ENCODE measurements at places on chromosomes 2 and 18. TPM values are rescaled to one million over a fixed set of nuclear protein-coding genes. Genes with fewer than 3 reads are reported as not detected.

Gene FTCDNL1
- total RNA-seq = 0.75 TPM

GRCh38 chr18:38415811-38416210 is 850.2 kb upstream of the CELF4 start:
- DNase-seq = no peak

- peak; percentile 59 for DNase-seq
Measured at GRCh38 chr2:241870611-241871537, 1.3 kb downstream of the RTP5 start.

GRCh38 chr2:100741880-100742276 is 78.1 kb upstream of the NPAS2 start:
- peak; percentile 48 for DNase-seq

- DNase-seq = no peak
Measured at GRCh38 chr2:133421516-133422324, 146.5 kb downstream of the NCKAP5 start.

DNA sequence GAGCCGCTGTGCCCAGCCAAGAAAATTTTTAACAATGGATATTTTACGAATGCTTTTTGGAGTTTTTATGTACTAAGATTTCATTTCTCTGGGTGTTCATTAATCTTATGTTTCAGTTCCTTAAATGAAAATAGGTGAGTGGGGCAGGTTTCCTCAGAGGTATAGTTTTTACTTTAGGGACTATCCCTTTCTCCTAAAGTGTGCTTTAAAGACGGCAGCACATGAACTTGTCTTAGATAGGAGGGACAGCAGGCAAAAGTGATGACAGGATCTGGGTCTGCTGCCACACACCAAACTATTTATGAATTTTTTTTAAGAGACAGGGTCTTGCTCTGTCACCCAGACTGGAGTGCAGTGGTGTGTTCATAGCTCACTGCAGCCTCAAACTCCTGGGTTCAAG is 8.0 kb upstream of the REL start:
- no peak for DNase-seq

DNA sequence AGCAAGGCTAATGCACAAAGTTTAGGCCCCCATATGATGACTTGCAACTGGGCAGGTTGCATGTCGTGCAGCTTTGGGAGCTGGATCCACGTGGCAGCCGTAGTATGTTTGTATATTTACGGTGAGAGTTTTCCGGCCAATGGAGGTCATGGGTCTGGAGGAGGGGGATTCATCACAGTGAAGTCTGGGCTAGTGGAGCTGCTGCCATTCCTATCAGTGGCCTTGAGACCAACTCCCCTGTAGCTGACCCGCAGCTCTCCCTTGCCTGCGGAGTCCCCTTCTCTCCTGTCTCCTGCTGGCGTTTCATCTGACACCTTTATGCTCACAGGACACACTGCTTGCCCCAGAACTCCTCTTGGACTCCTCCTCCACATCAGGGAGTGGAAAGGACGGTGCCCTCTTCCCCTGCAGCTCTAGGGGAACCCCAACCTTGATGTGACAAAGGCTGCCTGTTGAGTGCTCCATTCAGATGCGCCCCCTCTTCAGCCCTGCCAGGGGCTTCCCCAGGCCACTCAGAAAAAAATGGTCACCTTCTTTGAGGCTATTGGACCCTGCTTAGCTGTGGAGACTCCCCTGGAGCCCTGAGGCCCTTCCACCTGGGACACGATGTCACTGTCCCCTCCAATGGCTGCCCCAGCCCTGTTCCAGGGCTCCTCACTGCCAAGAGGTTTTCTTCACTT is 121.7 kb downstream of the PXDN start:
- DNase-seq = no peak

DNA sequence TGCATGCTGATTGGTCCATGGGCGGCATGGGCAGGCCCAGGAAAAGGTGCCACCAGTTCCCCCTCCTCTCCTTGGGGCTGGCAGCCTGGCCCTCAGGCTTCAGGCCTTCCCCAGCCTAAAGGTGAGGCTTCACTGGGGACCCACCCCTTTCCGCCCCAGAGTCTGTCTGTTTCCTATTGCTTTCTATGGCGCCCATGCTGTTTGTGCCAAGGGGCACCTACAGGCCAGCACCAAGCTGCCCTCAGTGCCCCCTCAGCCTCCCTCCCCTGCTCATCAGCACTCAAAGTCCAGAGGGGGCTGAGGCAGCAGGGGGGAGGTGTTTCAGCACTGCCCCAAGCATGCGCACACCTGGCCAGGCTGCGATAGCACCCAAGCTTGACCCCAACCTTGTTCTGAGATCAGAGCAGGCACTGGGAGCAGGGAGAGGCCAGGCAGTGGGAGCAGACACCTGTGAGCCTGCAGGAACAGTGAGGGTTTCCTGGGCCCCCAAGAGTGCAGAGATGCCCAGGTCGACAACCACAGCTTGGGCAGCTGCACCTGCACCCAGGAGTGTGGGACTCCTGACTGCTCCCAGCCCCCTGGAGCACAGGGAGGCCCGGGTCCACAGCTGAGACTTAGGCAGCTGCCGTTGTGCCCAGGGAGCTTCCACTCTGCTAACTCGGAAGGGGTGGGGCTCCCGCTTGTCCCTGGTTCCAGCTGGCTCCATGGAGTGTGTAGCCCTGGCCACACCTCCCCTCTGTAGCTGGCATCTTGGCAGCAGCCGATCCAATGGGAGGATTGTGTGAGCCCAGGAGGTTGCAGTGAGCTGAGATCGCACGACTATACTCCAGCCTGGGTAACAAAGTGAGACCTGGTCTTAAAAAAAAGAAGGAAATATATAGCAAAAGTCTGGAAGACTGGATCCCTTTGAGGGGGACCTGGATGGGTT is 69.1 kb downstream of the NCAPH start:
- no peak for DNase-seq

- DNase-seq = no peak
Measured at GRCh38 chr2:9004338-9005204, 1.1 kb upstream of the MBOAT2 start.

DNA sequence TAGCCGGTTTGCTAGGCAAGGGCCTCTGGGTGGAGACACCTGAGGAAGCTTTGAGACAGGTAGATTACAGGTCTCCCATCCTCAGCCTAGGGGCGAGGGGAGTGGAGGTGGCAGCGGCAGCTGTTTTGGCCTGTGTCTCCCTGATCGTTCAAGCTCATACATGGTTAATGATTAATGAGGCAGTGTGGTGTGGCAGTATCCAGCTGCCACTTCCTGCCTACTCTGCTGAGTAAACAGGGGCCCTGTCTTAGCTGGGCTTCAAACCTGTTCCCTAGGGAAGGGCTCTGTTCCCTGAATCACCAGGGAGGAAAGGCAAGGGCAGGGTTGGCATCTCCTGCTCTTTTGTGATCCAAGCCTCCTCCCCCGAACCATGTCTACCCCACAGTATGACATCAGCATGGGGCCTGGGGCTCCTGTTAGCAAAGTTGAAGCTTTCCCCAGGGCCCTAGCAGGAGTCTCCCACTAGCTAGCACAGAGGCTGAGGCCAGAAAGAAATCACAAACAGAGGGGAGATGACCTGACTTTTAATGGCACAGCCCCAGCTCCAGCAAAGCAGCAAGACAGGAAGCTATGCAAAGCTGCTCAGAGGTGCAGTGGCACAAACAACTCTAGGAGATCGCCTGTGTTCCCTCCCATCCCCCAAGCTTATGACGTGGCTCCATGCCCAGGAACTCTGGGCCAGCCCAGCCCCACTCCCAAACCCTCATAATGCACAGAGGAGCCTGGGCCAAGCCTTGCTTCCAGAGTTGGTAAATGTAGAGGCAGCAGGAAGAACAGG is 3.7 kb upstream of the TUBA4B start:
- peak; percentile 98 for DNase-seq

- DNase-seq = no peak
Measured at GRCh38 chr2:8303322-8303832, 378.5 kb upstream of the ID2 start.

DNA sequence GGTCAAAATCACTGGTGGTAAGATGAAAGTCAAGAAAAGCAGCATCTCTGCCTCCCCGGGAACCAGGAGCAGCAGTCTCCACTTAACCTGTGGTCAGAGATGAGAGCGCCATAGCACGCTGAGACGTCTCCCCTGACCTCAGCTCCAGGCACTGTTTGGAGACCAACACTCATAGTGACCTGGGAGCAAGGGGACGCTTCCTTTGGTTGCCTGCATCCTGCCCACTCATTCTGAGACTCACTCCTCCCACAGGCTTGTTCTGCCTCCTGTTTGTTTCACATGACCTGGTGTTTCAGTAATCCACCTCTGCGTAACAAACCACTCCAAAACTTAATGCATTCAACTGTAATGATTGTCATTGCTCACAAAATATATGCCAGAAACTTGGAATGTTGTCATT is 139.3 kb downstream of the ACOXL start:
- no peak for DNase-seq
